ENCODE measurements at places on chromosomes 6 and 20.
A peak's percentile ranks its signal among the peaks of the same experiment; 100 is the strongest.

GRCh38 chr20:59355242-59355641 is 54.8 kb downstream of the EDN3 start:
- DNase-seq = no peak

GRCh38 chr6:151388997-151389617 is 2.3 kb downstream of the ZBTB2 start:
- no peak for DNase-seq

- no peak for DNase-seq
Measured at GRCh38 chr20:34922654-34923381, 32.8 kb downstream of the GSS start.

DNA sequence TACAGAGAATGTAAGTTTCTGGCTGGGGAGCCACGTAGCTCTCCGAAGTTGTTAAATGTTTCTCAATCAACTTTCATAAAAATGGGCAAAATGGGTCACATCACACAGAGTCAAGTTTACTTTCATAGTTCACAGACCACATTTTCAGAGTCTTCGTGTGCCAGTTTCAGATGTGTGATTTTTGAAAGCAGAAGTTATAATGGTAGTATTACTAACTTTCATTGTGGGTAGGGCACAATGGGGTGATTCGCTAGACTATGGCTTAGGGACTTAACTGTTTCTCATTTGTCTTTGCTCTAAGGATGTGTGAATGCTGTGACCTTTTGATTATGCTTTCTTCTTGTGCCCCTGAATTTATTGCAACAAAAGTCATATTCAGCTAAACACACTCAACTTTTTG is 109.0 kb upstream of the SUPT3H start:
- DNase-seq = no peak

DNA sequence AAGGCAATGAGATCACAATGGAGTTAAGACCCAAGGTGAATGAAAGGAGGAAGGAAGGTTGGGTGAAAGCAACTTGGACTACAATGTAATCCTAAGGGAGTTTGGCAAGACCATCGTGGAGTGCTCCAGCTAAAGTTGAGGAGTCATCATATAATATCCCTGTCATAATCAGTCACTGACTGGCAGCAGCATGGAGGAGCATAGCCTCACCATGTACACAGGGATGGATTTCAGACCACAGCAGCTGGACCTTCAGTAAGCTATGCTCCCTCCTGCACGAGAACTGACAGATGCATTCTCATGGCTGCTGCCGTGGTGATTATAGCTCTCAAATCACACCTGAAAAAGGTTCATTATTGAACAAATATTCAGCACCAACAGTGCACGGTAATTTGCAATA is 43.0 kb downstream of the GOPC start:
- DNase-seq = no peak

DNA sequence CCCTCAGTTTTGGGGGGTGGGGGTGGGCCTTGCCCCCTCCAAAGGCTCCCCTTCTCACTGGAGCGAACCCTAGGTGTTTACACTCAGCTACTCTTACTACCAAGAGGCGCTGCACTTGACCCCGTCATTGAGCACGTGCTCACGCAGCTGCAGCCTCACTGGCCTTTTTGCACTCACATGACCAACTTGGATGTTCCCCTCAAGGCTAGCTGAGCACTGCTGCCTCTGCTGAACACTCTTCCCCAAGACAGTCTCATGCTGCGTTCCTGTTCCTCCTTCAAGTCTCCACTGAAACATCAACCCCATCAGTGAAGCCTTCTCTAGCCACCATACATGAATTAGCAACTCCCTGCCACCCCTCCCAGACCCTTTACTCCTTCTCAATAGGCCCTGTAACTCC is 4.0 kb downstream of the SOD2 start:
- no peak for DNase-seq

GRCh38 chr6:53984163-53984562 is 127.1 kb upstream of the MLIP start:
- DNase-seq = no peak

- no peak for DNase-seq
Measured at GRCh38 chr6:164640956-164641355, 668.4 kb downstream of the C6orf118 start.

DNA sequence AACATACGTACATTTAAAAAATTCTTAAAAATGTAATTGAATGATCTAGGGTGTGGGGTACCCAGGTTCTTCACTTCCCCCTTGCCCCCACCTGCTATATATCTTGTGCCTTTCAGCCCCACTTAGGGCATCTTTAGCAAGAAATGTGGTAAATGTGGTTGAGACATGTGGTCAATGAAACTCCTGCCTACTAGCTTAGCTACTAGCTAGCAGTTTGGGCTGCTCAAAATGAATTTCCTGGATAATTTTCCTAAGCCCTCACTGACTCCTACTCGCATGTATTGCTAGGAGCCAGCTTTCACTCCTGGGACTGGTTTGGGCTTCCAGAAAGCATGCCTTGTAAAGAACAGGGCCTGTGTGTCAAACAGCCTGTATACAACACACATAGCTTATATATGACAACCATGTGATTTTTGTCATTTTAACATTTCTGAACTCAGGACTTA is 257.3 kb downstream of the ATXN1 start:
- no peak for DNase-seq

GRCh38 chr6:44072959-44073611 is 54.2 kb downstream of the MRPL14 start:
- DNase-seq = peak; percentile 39

DNA sequence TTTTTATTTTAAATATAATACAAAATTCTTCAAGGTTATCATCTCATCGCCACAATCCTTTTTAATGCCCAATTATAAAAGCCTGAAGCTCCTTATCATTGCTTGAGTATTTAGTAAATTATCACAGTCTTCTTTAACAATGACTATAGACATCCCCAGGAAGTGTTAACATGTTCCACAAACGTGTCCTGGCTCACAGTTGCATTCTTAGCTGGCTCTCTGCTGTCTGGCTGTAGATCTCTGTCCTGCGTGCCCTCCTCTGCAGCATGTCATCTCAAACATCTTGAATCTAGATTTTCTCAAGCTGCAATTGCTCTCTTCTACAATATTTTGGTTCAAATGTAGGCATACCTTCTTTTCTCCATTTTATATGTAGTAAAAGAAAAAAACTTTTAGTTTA is 885.2 kb downstream of the EPHA7 start:
- DNase-seq = no peak

DNA sequence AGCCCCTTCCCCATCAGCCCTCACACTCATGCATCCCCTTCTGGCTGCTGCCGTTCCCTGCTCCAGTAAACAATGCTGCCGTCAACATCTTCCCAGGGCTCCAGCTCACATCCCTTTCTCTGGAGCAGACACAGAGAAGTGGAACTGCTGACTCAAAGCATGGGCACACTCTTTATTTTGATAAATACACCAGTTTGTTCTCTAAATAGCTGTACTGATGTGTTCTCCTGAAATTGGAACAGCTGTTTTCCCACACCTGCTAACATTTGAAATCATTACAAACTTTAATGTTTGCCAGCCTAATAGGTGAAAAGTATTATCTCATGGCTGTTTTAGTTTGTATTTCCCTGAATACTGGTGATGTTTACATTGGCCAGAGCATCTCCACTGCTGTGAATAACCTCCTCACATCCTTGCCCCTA is 102.1 kb upstream of the NXT1 start:
- no peak for DNase-seq

GRCh38 chr6:24985323-24985722 is 49.6 kb upstream of the RIPOR2 start:
- no peak for DNase-seq

GRCh38 chr6:163963205-163964120 is 548.9 kb downstream of the QKI start:
- no peak for DNase-seq

DNA sequence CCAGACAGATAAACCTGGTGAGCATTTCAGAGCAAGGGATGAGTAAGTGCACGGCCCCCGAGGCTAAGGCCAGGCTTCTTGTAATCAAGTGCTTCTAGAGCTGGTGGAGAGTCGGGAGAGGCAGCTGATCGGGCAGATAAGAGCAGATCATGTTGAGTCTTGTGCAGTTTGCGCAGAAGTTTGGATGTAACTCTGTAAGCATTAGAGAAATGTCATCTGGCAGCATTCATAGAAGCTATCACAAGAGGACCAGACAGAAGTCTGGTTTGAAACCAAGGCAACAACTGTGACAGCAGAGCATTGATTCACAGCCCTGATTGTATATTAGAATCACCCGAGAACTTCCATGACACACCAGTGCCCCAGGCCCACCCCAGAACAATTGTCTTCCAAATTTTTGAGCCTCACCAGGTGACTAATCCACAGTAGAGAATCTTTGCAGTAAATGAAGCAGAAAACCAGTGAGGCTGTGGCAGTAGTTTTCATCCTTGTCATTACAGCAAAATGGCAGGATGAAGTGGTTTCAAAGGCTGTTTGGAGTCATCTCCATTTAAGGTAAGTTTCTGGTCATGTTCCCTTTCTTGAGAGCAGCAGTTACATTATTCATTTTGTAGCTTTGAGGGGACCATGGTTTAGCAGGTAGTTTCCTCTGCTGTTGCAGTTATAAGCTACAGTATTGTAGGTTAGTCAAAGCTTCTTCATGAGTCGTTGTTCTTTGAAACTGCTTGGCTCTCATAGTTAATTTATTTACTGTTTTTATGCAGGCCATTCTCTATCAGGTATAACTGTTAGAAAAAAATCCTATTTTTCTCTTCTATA is 84.1 kb downstream of the RNF217 start:
- DNase-seq = no peak

DNA sequence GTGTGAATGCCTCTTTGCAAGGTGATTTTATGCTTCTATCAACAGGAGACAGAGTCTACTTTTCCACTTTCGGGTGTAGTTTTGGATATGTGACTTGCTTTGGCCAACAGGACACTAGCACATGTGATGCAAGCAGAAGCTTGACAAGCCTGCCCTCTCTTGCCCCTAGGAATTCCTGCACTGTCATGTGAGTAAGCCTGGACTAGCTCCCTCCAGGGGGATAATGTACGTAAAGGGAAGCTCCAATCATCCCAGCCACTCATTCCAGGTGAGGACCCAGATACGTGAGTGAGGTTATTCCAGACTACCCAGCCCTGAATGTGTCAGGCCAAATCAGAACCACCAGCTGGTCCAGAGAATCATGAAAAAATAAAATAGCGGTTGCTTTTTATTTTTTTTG is 33.3 kb downstream of the BEND3 start:
- no peak for DNase-seq

GRCh38 chr6:138454981-138455706 is 44.1 kb downstream of the NHSL1 start:
- DNase-seq = no peak

DNA sequence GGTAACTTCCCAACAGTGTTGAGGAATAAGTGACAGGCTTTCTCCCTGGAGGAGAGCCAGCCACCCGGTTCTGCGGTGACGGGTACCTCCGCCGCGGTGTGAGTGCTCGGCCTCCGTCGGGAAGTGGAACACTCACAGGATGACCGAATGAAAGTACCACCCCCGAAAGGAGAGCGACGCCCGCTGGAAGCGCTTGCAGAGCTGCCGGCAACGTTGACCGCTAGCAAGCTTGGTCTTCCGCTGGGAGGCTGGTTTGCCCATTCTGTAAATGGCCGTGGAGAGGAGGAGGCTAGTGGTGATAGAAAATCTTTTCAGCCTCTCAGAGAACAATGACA is 614 bp upstream of the TMEM242 start:
- DNase-seq = peak; percentile 4

DNA sequence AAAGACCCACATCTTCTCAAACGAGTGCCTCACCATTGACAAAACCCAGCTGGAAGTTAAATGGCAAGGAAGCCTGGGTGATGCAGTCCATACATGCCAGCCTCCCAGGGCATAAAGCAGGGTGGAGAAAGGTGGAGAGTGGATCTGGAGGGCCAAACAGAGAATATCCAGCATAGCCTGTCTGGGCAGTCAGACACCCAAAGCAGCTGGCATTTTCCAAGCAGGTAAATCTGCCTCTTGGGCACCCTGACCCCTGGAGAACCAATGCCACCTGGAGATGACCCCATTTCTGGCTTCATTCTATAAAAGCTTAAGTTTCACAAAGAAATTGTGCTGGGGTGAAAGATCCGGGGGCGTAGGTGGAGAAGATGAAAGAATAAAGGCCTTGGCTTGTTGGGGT is 5.1 kb upstream of the SRPK1 start:
- no peak for DNase-seq

- DNase-seq = no peak
Measured at GRCh38 chr20:47576516-47577033, 74.9 kb downstream of the NCOA3 start.

- no peak for DNase-seq
Measured at GRCh38 chr6:87538510-87539260, 51.1 kb downstream of the RARS2 start.

GRCh38 chr6:38404900-38405556 is 234.7 kb downstream of the BTBD9 start:
- DNase-seq = no peak

DNA sequence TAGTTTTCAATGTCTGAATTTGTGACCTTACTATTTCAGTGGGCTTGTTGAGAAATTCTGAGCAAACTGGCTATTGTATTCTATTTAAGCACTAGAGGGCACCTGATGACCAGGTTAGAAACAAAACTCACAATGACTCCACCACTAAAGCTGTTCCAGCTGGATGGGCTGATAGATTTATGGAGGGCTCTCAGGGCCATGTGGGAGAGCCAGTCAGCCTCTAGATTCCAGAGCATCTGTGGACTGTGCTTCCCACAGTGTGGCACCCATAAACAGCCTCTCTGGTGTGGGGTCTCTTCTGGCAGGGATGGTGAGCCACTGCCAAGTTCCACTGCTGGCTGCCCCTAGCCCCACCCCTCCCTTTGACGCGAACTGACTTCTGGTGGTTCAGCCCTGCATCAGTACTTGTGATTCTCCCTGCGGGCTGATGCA is 29.2 kb downstream of the C6orf58 start:
- DNase-seq = no peak

DNA sequence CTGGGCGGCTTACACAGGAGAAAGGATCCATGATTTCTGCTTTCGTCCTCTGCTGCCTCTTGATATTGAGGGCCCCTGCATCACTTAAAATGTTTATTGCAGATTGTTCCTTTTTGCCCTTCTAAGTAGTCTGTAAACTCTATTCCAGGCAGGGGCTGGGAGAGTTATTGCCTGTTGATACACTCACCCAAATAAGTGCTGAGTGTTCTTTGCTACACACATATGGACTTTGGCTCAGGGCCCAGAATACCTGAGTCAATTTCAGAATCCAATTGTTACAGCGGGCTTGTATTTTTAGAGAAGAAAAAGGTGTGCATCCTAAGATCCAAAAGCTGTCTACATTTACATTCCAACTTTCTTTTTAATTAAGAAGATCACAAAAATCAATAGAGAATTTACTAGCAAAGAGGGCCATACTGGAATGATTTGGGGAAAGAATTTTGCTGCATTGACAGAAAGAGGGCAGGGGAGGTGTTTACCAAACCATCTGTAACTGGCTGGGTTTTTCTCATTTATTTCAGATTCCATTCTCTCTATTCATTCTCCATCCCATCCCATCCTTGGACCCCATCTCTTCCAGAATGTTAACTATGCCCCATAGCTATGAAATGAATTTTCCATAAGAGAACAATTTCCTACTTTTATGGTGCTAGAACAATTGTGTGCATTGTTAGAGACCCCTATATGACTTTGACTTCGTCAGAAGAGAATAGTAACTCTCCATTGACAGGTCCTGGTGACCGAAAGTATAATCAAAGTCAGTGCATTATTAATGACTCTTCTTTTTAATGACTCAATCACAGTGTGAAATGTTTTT is 959.9 kb upstream of the FLRT3 start:
- no peak for DNase-seq

- no peak for DNase-seq
Measured at GRCh38 chr6:44060612-44061374, 66.5 kb downstream of the MRPL14 start.

GRCh38 chr6:134835993-134836392 is 113.9 kb downstream of the ALDH8A1 start:
- no peak for DNase-seq
